Myometrial cell (primary cell): ENCODE measurements at places on chromosomes 3 and 15. TPM values are rescaled to one million over a fixed set of nuclear protein-coding genes. Genes with fewer than 3 reads are reported as not detected.

Gene MAN2C1
- total RNA-seq, result 69.8 and 85.9 TPM in 2 replicates

Gene RUBCN
- 12.1 and 23.1 TPM in 2 replicates for total RNA-seq

Gene GPR87
- total RNA-seq, result 1.9 and 3.2 TPM in 2 replicates

Gene FYTTD1
- 34.0 and 37.7 TPM in 2 replicates for total RNA-seq

Gene FBXW12
- total RNA-seq, result not detected in 2 replicates

Gene ZNF774
- 0.18 and 0.29 TPM in 2 replicates for total RNA-seq

Gene SCAANT1
- total RNA-seq, result not detected in 2 replicates

Gene CNTN3
- 0.58 and 0.71 TPM in 2 replicates for total RNA-seq

Gene GRM7
- not detected in 2 replicates for total RNA-seq

Gene PATL2
- not detected in 2 replicates for total RNA-seq

Gene CPLX3
- total RNA-seq, result not detected in 2 replicates

Gene ALDH1A2
- 1.9 and 2.6 TPM in 2 replicates for total RNA-seq

Gene ARL13B
- 6.6 and 8.7 TPM in 2 replicates for total RNA-seq

Gene CLSTN2
- total RNA-seq, result not detected in 2 replicates

Gene NDN
- 26.2 and 34.0 TPM in 2 replicates for total RNA-seq

Gene PLSCR2
- 0.18 TPM in 1 of 2 replicates, not detected in the other for total RNA-seq
